IPS-NIHi11 (cell line): ENCODE measurements at places on chromosomes 6 and 20.

GRCh38 chr20:12528591-12529041 lies 480.2 kb upstream of the SPTLC3 start:
- DNase-seq: no peak

- no peak for DNase-seq
Observed at GRCh38 chr20:48526936-48527335, 300.9 kb downstream of the PREX1 start.

DNA sequence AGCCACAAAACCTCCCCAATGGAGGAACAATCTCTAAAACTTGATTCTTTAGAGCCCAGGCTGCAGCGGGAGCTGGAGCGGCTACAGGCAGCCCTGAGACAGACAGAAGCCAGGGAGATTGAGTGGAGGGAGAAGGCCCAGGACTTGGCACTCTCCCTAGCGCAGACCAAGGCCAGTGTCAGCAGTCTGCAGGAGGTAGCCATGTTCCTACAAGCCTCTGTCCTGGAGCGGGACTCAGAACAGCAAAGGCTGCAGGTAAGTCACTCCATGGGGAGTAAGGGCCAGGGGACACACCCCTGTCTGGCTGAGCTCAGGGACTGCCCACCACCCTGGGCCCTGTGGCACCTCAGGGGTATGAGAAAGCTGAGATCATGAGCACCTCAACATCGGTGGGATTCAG lies 24.7 kb downstream of the C20orf173 start:
- no peak for DNase-seq

DNA sequence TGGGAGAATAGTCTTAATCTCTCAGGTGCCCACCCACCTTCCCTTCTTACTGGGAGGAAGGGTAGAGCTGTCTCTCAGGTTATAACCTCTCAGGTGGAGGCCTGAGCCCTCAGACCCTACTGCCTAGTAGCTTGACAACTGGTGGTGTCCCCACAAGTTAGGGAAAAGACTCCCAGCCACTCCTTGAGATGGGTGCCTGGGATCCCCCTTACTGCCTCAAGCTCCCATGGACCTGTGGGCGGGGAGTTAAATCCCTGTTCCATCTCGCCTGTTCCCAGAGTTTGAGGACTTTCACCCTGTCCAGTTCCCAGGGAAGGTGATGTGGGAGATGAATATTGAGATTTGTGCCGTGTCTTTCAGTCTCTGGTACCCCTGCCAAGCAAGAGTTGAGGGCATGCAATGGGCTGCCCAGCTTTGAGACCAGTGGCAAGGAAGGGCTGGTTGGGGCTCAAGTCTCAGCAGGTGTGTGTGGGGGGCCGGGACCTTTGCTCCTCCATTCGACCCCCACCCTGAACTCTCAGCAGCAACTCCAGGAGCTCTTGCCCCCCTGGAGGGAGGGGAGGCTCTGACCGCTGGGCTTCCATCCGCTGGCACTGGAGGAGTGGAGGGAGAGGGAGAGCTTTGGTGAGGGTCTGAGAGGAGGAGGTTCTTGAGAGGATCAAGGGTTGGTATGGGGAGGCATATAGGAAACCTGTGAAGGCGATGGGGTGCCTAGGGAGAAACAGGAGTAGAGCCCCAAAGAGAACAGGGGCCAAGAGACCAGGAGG lies 1.1 kb upstream of the PBX2 start:
- no peak for DNase-seq

DNA sequence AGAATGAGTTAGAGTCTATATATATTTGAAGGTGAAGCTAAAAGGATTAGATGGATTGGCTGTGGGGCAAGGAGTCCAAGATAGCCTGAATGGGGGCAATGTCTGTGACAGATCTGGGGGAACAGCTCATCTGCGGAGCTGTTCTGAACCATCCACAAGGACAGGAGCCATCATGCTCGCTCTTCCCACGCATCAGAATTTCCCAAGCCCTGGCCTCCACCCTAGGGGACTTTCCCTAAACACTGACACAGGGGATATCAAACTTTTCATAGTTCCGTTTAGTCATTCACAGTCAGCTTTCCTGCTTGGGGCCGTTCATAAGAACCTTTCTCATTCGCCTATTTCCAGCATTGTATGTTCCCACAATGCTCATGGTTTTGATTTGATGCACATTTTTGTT lies 37.6 kb upstream of the CCN6 start:
- DNase-seq: no peak

GRCh38 chr6:70110126-70111022 lies 192.5 kb downstream of the COL9A1 start:
- DNase-seq: no peak

DNA sequence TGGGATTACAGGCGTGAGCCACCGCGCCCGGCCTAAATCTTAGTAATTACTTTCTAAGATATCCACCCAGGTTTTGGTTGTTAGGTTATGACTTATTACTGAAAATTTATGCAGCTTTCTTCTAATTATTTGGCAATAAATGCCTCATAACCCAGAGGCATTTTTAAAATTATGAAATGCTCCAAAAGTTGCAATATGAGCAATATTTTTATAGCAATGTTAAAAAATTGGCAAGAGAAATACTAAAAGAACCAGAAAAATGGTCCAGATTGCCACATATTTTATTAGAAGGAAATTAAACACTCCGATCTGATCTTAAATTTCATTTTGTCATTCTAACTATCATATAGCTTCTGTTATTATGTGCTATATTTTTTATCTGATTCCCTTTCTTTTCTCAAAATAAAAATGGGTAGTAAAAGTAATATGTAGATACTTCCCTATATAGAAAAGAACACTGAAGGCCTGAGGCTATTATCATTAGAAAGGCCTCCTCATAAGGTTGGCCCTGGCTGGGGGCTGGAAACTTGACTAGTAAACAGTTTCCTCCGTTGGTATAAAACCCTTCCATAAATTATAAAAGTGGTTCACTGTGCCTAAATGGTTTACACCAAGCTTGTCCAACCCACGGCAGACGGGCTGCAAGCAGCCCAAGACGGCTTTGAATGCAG lies 22.1 kb downstream of the BLOC1S5 start:
- DNase-seq: no peak
